WTC11 (cell line): ENCODE measurements at places on chromosomes 7 and 10.

GRCh38 chr10:131143425-131144165 lies 167.9 kb downstream of the TCERG1L start:
- H3K27me3 ChIP-seq = peaks cover 16% of the 10 kb centered on the region
- no peak overlapping the region for H3K27ac ChIP-seq
- DNase-seq = no peak
- H3K4me3 ChIP-seq = no peak overlapping the region
- H3K4me1 ChIP-seq = peaks cover 4% of the 10 kb centered on the region; the same call in 1 of the 2 replicates

GRCh38 chr10:74310652-74311257 lies 159.7 kb downstream of the ADK start:
- no peaks in the 10 kb centered on the region for H3K27me3 ChIP-seq
- no peaks in the 10 kb centered on the region for H3K36me3 ChIP-seq
- peak overlapping the region; percentile 9; the same call in 1 of the 2 replicates for H3K4me3 ChIP-seq

GRCh38 chr10:76918106-76918505 lies 719.5 kb downstream of the KCNMA1 start:
- H3K36me3 ChIP-seq = no peaks in the 10 kb centered on the region
- DNase-seq = no peak
- H3K4me3 ChIP-seq = no peak overlapping the region

DNA sequence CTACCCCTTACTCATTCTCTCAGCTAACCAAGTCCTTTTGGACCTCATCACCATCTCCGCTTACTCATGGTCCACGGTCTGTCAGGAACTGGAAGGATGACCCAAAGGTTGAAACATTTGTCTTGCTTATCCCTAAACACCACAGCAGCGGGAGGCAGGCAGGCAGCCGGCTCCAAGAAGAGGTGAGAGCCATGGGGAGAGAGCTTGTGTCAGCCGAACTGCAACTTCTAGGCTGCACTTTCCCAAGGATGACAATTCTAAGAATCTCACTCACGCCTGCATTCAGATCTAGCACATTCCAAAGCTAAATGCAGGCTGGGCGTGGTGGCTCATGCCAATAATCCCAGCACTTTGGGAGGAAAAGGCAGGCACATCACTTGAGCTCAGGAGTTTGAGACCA lies 86.0 kb downstream of the SPDYE5 start:
- H3K27me3 ChIP-seq = no peaks in the 10 kb centered on the region
- peak overlapping the region; percentile 80 for H3K27ac ChIP-seq
- peaks cover 62% of the 10 kb centered on the region for H3K36me3 ChIP-seq

DNA sequence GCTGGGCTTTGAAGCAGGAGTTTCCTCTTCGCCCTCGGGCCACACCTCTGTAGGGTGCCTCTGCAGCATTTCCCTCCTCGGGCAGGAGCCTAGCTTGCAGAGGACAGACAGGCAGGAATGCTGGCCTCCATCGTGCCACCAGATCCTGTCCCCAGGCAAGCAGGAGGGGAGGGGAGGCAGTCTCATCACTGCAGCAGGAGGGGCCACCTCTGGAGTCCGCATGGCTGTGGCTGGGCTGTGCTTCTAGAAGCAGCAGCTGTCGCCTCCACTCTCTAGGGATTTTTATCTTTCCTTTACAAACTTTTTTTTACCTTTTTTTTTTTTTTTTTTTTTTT lies 181.4 kb downstream of the CUX1 start:
- DNase-seq = peak; percentile 45
- no peaks in the 10 kb centered on the region for H3K27me3 ChIP-seq
- peaks cover 55% of the 10 kb centered on the region for H3K4me1 ChIP-seq
- H3K36me3 ChIP-seq = no peaks in the 10 kb centered on the region
- no peak overlapping the region for H3K4me3 ChIP-seq

GRCh38 chr7:147089051-147089461 lies 972.5 kb downstream of the CNTNAP2 start:
- no peak overlapping the region for H3K27ac ChIP-seq
- no peaks in the 10 kb centered on the region for H3K36me3 ChIP-seq
- H3K4me3 ChIP-seq = no peak overlapping the region
- no peaks in the 10 kb centered on the region for H3K4me1 ChIP-seq

DNA sequence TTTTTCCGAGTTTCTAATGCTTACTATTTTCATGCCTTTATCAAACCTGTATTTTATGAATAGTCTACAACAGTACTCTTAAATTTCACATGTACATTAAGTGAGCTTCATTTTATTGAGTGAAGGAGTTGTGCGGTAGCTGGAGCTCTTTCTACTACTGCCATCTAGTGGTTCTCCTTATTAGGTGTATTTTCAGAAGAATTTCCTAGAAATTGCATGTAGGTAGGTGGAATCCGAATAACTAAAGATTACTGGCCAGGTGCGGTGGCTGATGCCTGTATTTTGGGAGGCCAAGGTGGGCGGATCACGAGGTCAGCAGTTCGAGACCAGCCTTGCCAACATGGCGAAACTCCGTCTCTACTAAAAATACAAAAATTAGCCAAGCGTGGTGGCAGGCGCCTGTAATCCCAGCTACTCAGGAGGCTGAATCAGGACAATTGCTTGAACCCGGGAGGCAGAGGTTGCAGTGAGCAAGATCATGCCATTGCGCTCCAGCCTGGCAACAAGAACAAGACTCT lies 38.3 kb downstream of the LRRC72 start:
- H3K27me3 ChIP-seq = no peaks in the 10 kb centered on the region
- no peak overlapping the region for H3K27ac ChIP-seq
- no peak overlapping the region for H3K4me3 ChIP-seq
- peaks cover 9% of the 10 kb centered on the region for H3K4me1 ChIP-seq
- no peaks in the 10 kb centered on the region for H3K36me3 ChIP-seq

DNA sequence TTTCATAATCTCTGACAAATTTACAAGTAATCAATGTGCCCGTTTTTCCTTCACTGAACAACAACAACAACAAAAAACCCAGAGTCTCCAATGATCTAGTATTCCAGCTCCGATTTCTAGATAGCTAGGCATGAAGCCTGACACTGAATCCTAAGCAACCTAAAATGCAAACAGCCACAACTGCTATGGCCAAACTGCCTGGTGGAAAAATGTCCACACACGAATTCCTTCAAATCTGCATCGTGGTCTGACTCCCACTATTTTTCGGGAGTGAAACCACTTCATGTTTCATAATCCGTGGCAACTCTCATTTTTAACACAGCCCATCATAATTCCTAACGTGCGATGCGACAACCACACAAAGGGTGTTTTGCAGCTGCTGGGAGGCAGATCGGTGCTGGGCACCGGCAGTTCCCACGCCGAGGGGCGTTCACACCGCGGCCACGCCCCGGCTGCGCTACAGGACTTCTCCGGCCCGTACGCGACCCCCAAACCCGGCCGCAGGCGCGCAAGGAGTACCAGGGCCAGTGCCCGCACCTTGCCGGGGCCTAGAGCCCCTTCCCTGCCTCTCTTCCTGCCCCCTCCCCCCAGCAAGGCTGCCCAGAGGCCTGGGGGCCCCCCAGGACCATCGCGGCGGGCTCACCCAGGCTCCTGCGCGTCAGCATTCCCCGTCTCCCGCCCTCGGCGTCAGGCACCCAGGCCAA lies 814 bp downstream of the RUFY2 start:
- no peaks in the 10 kb centered on the region; the same call in 1 of the 2 replicates for H3K27me3 ChIP-seq
- H3K4me3 ChIP-seq = peak overlapping the region; percentile 70
- H3K27ac ChIP-seq = peak overlapping the region; percentile 79
- peaks cover 3% of the 10 kb centered on the region for H3K36me3 ChIP-seq
- DNase-seq = peak; percentile 68

DNA sequence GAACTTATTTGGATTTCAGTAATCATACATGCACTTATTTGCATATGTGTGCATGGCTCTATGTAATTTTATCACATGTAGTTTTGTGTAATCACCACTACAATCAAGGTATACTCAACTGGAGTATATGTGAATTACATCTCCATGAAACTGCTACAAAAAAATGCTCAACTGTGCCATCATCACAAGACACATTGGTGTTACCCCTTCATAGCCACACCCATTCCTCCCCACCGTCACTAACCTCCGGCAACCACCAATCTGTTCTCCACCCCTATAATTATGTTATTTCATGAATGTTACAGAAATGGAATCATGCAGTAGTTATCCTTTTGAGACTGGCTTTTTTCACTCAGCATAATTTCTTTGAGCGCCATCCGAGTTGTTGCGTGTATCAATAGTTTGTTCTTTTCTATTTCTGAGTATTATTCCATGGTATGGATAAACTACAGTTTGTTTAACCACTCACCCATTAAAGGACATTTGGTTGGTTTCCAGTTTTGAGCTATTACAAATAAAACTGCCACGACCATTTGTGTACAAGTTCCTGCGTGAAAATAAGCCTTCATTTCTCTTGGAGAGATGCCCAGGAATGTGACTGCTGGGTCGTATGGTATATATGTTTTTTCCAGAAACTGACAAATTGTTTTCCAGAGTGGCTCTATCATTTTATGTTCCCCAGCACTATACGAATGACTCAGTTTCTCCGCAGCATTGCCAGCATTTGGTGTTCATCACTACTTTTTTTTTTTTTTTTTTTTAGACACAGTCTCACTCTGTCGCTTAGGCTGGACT lies 11.3 kb upstream of the SMO start:
- H3K36me3 ChIP-seq = peaks cover 4% of the 10 kb centered on the region
- H3K4me1 ChIP-seq = no peaks in the 10 kb centered on the region

DNA sequence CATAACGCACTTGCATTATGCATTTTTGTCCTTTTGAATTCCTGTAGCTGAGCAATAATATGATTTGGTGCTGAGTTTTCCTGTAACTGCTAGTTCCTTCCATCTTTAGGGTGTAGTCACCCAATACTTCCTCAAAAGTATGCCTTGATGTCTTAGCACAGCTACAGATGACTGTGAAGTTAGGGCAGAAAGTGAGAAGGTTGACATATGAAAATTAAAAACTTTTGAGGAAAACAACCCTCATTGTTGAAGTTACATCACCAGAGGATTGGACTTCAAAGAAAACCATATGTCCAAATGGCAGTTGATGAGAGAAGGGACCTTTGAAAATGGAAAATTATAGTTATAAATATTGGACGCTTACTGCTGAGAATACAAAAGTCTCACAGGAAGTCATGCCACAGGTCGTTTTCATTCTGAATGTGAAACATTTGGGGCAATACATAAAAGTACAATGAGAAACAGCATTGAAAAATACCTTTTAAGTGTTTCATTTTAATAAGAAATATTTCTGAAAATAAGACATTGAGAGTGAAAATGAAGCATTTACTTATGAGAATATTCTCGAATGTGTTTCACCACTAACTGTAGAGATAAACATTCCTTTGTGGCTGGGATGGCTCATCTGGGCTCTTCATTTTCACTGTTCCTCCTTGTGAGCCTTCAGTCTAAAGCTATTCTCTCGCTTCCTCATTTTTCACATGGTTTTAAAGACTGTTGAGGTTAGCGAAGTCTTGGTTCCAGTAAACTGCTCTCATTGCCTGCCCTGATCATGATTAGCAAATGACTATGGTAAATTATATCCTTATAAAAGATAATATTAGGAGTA lies 61.4 kb upstream of the NME8 start:
- H3K27ac ChIP-seq = no peak overlapping the region
- no peaks in the 10 kb centered on the region for H3K27me3 ChIP-seq
- H3K36me3 ChIP-seq = no peaks in the 10 kb centered on the region
- H3K4me1 ChIP-seq = peaks cover 10% of the 10 kb centered on the region; the same call in 1 of the 2 replicates
- H3K4me3 ChIP-seq = no peak overlapping the region

GRCh38 chr7:28956608-28957063 lies 1.5 kb downstream of the TRIL start:
- peaks cover 61% of the 10 kb centered on the region for H3K27me3 ChIP-seq
- no peak overlapping the region for H3K27ac ChIP-seq
- peaks cover 43% of the 10 kb centered on the region for H3K4me1 ChIP-seq
- H3K4me3 ChIP-seq = peak overlapping the region; percentile 78
- DNase-seq = peak; percentile 88

GRCh38 chr10:70564901-70565351 lies 37.6 kb downstream of the PRF1 start:
- H3K27ac ChIP-seq = no peak overlapping the region
- no peak overlapping the region for H3K4me3 ChIP-seq
- no peaks in the 10 kb centered on the region for H3K36me3 ChIP-seq
- peaks cover 2% of the 10 kb centered on the region for H3K4me1 ChIP-seq
- no peaks in the 10 kb centered on the region for H3K27me3 ChIP-seq

DNA sequence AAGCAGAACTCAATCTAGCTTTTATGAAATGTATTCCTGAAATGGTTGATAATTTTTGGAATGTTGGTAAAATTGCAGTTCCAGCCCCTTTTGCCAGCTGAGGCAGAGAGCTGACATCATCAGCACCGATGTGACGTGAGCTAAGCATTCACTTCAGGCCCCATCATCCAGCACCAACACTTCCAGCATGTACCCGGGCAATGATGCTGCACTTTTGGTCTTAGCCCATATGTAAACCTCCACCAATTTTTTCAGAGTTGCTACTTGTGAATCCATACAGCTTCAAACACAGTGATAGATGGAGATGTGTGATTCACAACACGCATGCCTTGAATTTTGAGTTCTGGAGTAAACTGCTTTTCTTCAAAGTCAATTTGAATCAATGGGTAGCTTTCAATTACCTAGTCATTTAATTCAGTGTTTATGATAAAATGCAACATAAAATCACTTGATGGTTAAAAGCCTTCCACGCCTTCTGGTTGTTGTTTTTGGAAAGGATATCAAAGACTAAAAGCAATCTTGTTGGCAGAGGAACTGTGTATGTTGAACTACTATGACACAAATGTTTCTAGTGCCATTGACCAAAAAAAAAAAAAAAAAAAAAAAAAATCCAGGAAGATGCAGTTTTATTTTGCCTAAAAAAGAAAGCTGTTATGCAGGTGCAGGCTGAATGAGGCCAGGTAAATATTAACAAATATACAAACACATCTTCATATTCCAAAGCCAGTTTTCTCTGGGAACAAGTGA lies 73.9 kb downstream of the NRP1 start:
- DNase-seq = no peak
- H3K27me3 ChIP-seq = no peaks in the 10 kb centered on the region
